NCI-H187 treated with DMSO at 0.1 percent for 48 hours (cell line): ENCODE measurements at places on chromosomes 4 and X.

- DNase-seq: no peak
Observed at GRCh38 chr4:159545556-159545955, 442.7 kb downstream of the RAPGEF2 start.

DNA sequence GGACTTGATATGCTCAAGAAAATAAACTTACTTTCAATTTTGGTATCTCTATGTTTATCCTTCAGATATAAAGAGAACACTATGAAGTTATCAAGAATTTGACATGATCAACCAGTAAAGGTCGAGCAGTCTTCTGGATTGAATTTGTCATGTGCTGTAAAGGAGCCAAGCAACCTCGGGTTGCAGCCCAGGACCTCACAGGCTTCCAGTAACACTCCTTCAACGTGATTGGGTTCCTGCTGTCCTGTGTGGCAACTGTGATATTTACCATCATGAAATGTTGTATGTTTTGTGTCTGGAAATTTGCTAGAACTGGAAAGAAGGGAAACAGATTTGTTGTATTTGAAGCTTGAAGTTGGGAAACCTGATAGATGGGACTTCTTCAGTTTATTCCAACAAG is 52.0 kb upstream of the UGT2B7 start:
- DNase-seq: no peak

DNA sequence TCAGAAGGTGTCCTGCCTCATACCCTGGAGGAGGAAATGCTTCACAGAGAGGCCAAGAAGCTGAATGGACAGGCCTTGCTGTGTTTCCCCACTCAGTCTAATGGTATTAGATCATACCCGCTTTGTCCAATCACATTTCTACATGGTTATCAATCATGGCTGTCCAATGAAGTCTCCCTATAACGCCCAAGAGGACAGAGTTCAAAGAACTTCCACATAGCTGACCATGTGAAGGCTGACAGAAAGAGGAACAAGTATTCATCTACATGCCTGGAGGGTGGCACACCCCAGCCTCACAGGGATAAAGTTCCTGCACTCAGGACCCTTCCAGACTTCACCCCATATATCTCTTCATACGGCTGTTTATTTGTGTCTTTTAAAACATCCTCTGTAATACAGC is 123.4 kb downstream of the MANBA start:
- no peak for DNase-seq

- DNase-seq: no peak
Observed at GRCh38 chrX:10618961-10619360, 1.4 kb downstream of the MID1 start.

DNA sequence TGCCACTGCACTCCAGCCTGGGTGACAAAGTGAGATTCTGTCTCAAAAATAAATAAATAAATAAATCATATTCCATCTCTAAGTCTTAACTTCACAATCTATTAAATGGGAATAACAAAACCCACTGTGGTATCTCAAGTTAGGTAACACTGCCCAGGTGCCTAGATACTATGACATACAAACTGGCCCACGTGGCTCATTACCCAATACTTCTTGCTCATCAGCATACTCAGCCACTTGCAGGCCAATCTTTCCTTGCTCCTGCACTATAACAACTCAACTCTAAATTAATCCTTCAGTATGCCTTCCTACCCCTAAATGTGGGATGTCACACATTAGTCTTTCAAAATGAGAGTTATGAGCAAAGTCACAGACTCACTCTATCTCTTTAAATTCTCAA is 230.1 kb downstream of the OPHN1 start:
- DNase-seq: no peak

- no peak for DNase-seq
Observed at GRCh38 chrX:42140320-42140719, 217.0 kb upstream of the CASK start.

GRCh38 chr4:80370635-80371034 is 35.1 kb downstream of the CFAP299 start:
- no peak for DNase-seq

DNA sequence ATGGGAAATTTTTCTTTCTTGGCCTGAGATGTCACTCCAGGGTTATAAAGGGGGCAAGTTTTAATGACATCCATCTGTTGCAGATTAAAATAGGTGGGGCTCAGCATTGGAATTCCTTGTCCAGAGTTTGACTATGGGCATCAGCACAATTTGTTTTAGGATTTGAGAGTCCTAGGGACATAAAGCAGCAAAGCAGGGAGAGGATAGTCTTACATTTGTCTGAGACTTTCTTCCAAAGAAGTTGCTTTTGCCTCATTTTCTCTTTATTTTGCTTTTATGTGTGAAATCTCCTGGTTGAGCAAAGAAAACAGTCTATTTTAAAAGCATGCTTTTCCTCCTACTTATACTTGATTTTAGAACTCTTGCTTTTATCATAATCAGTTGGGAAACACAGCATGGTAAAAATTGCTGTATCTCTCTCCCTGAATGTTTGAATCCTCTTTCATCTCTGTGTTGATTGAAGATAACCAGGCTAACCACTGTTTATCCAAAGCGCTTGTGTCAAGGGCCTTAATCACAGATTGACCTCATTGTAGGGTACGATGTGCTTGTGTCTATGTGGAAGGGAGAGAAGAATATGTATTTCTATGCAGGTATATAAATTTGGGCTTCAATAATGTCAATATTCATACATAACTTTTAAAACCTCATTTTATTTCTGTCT is 121.5 kb downstream of the ANK2 start:
- no peak for DNase-seq

DNA sequence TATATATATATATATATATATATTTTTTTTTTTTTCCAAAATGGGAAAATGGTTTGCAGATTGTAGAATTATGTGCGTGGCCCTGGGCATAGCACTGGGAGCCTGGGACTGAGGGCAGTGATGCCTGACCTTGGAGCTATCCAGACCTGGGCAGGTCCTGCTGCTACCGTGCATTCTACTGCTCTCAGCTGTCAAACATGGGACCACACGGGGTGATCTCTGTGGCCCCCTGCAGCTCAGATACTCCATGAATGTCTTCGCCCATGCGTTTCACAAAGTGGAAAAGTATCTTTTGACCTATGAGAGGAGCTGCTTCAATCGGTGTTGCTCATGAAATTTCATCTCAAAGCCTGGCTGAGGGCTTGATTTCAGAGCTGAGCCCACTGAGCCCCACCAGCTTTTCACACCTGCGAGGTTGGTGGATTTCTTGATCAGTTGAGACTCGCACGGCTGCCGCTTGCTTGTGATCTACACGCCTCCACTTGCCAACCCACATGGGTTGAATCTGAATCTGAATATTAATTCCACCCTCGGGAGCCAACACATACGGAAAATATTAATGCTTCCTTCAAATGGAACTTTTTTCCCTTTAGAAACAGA is 35.7 kb downstream of the ING2 start:
- DNase-seq: no peak
